CD4-positive, alpha-beta T cell (primary cell): ENCODE measurements at places on chromosomes 13 and 19. TPM values are rescaled to one million over a fixed set of nuclear protein-coding genes. Genes with fewer than 3 reads are reported as not detected.

Gene PRSS57
- not detected for total RNA-seq

DNA sequence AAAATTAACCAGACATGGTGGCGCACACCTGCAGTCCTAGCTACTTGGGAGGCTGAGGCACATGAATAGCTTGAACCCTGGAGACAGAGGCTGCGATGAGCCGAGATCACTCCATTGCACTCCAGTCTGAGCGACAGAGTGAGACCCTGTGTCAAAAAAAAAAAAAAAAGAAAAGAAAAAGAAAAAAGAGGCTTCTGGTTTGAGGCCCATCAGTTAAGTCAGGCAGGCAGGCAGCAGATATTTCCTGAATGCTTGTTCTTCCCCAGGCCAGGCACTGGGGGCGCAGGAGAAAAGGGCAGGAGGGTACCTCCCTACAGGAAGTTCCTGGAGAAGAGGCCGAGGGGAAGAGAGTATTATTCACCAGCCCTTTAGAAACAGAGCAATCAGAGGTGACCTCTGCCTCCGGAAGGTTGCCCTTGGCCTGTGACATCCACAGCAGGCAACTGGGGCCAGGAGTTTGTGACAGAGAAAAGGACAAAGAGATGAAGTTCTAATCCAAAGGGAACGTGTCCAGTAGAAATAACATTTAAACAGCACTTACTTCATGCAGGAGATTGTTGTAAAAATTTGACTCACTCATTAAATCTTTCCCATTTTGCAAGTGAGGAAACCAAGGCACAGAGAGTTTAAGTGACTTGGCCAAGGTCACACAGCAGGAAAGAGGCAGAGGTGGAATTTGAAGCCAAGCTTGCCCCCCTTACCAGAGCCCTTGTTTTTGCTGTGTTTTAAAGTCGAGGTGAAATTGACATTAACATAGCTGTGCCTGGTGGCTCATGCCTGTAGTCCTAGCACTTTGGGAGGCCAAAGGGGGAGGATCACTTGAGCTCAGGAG is 4.3 kb upstream of the RLN3 start:
- no peak overlapping the region for H3K27ac ChIP-seq
- no peaks in the 10 kb centered on the region for H3K36me3 ChIP-seq
- H3K27me3 ChIP-seq: no peaks in the 10 kb centered on the region
- DNase-seq: no peak
- no peak overlapping the region for H3K4me3 ChIP-seq
- H3K4me1 ChIP-seq: peaks cover 24% of the 10 kb centered on the region

DNA sequence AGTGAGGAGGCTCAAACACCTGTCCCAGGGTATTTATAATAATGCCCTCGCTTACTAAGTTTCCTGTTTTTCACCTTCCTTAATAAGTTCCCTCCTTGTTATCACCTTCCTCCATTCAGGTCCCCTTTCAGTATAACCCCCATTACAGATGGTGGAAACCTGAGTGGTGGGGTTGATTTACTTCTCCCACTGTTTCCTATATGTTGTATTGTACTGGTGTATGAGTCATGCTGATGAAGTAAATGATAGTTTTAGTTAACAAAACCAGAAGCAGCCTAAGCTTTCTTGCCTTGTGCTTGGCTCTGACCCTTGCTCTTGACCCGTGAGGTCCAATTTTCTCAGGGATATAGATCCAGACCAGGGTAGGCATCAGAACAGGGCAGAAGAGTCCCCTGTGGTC is 22.3 kb upstream of the TNFSF11 start:
- H3K4me3 ChIP-seq: no peak overlapping the region
- no peaks in the 10 kb centered on the region for H3K36me3 ChIP-seq
- H3K27me3 ChIP-seq: peaks cover 3% of the 10 kb centered on the region
- no peak overlapping the region for H3K27ac ChIP-seq
- no peaks in the 10 kb centered on the region for H3K4me1 ChIP-seq

DNA sequence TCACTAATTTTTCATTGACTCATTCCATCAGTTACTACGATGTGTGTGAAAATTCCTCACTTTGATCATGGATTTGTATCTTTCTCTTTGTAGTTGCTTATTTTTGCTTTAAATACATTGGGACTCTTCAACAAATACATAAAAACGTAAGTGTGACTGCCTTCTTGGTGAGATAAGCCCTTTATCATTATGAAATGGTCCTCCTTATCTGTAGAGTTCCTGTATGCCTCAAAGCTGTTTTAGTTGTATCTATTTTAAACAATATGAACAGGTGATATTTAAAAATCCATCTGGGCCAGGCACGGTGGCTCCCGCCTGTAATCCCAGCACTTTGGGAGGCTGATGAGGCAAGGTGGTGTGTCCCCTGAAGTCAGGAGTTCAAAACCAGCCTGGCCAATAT is 11.3 kb downstream of the DCUN1D2 start:
- no peaks in the 10 kb centered on the region for H3K27me3 ChIP-seq
- no peak overlapping the region for H3K27ac ChIP-seq
- H3K4me3 ChIP-seq: no peak overlapping the region
- DNase-seq: no peak

Gene PTPRH
- not detected for total RNA-seq

Gene NDUFA3
- total RNA-seq: 63.0 TPM

DNA sequence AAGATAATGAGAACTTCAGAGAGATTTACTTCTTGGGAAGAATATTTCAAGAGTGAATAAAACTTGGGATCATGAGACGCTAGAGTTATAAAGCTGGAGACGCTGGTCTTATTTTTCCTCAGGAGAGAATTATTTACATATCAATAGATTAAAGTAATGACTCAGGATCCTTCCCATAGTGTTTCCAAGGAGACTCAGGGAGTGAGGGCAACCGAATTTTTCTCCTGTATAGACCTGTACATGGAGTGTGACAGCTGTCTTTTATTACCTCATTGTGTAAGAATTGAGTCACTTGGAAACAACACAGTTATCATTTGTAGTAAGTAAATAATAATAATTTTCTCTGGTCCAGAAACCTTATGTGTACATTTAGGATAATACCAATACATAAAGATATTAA is 1905.5 kb downstream of the OLFM4 start:
- no peaks in the 10 kb centered on the region for H3K27me3 ChIP-seq
- H3K36me3 ChIP-seq: no peaks in the 10 kb centered on the region
- no peak for DNase-seq
- H3K4me1 ChIP-seq: no peaks in the 10 kb centered on the region

Gene FREM2
- not detected for total RNA-seq

DNA sequence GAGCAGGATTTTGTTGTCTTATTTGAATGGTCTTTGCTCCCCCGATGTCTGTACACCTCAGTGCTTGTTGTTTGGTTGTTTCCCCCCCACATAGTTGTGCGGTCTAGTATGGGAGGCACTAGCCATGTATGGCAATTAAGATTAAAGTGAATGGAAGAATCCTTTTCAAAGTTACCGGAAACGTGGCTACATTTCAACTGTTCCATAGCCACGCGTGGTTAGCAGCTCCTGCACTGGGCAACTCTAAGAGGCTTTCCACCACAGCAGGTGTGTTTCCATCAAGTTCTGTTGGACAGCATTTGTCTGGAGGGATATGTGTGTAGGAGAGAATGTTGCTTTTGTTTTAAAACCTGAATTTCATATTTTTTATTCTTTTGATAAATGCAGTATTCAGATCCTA is 247.3 kb downstream of the GGACT start:
- no peaks in the 10 kb centered on the region for H3K4me1 ChIP-seq
- no peaks in the 10 kb centered on the region for H3K27me3 ChIP-seq
- H3K4me3 ChIP-seq: no peak overlapping the region
- H3K36me3 ChIP-seq: no peaks in the 10 kb centered on the region
- H3K27ac ChIP-seq: no peak overlapping the region

- H3K27ac ChIP-seq: no peak overlapping the region
- no peaks in the 10 kb centered on the region for H3K27me3 ChIP-seq
- H3K36me3 ChIP-seq: peaks cover 14% of the 10 kb centered on the region
- H3K4me3 ChIP-seq: no peak overlapping the region
- H3K4me1 ChIP-seq: no peaks in the 10 kb centered on the region
Observed at GRCh38 chr13:44969551-44970484, 19.5 kb downstream of the NUFIP1 start.

Gene CCDC8
- not detected for total RNA-seq

Gene CDADC1
- 9.1 TPM for total RNA-seq

- H3K27me3 ChIP-seq: no peaks in the 10 kb centered on the region
- no peaks in the 10 kb centered on the region for H3K4me1 ChIP-seq
- H3K36me3 ChIP-seq: no peaks in the 10 kb centered on the region
Observed at GRCh38 chr13:43242040-43242439, 218.7 kb downstream of the DNAJC15 start.

DNA sequence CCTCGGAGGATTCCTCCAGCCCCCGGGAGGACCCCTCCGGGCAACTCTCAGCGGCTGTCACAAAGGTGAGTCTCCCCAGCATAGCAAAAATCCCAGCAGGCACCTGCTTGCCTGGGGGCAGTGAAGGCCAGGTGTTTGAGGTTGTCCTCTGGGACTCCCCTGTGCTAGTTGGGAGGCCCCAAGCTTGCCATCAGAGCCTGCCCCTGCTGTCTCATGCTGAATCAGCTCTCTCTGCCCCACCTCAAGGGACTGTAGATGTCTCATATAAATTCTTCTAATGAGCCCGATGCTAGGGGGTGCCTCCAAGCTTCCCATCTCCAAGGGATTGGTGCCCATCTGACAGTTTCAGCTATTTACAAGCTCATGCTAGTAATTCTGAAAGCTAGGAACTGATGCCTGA is 53.6 kb downstream of the NWD1 start:
- no peak overlapping the region for H3K4me3 ChIP-seq
- H3K4me1 ChIP-seq: no peaks in the 10 kb centered on the region
- H3K27ac ChIP-seq: no peak overlapping the region

DNA sequence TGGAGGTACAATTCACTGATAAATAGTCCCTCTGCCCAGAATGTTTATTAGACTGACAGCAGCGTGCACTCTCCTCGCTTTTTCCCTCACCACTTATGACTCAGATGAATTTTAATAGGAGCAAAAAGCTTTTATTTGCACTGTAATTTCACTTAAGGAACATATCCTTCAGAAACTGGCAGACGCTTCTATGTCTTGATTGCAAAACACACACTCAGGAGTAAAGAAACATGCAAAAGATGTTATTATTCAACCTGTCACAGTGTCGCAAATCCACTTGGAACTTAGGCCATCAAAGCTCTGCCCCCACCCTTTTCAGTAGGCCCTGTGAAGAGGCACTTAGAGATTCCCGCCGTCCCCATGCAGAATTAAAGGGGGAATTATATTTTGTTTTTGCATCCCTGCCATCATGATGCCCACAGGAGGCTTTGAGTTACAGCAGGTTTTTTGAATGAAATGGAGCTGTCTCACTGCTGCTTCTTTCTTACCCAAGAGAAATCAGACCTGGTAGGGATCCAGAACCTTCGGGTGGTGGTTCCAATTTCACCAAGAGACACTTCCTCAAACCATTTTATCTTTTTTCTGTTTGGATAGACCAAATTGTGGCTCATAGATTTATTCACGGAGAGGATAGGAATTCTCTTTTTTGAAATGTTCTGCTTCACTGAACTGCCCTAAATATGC is 74.5 kb downstream of the GGACT start:
- H3K4me1 ChIP-seq: peaks cover 12% of the 10 kb centered on the region
- H3K36me3 ChIP-seq: no peaks in the 10 kb centered on the region
- no peak for DNase-seq
- no peaks in the 10 kb centered on the region for H3K27me3 ChIP-seq

- H3K27me3 ChIP-seq: no peaks in the 10 kb centered on the region
- no peaks in the 10 kb centered on the region for H3K36me3 ChIP-seq
- no peak overlapping the region for H3K27ac ChIP-seq
Observed at GRCh38 chr13:21949818-21950429, 279.1 kb downstream of the FGF9 start.

Gene IGFL2
- total RNA-seq: not detected

GRCh38 chr19:54160854-54161253 is 1.3 kb upstream of the LENG1 start:
- peaks cover 76% of the 10 kb centered on the region for H3K4me1 ChIP-seq
- H3K36me3 ChIP-seq: peaks cover 27% of the 10 kb centered on the region
- no peaks in the 10 kb centered on the region for H3K27me3 ChIP-seq
- H3K4me3 ChIP-seq: no peak overlapping the region
- DNase-seq: no peak
